Suppressor macrophage (primary cell): ENCODE measurements at places on chromosomes 5 and 9.
A peak's percentile ranks its signal among the peaks of the same experiment; 100 is the strongest.

DNA sequence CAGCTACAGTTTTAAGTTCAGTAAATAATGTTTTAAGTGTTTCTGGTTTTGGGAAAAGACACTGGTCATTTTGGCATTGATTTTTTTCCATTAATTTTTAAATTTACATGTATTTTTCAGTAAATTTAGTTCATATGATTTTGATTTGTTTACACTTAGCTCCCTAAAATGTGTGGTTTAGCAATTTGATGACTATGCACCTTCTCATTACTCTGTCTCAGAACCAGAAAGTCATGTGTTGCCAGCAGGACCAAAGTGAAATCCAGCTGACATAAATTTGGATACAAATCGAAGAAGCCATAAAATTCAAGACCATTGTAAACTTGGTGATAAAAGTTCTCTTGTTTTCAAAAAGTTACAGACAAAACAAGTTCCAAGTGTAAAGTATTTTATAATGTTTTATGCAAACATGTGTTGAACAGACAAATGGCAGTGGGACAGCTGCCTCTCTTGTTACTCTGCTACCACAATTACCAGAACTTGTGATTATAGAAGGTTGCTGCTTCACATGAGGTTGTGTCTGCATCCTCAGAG, 354.8 kb downstream of the NR2F1-AS1 start:
- no peak for DNase-seq

DNA sequence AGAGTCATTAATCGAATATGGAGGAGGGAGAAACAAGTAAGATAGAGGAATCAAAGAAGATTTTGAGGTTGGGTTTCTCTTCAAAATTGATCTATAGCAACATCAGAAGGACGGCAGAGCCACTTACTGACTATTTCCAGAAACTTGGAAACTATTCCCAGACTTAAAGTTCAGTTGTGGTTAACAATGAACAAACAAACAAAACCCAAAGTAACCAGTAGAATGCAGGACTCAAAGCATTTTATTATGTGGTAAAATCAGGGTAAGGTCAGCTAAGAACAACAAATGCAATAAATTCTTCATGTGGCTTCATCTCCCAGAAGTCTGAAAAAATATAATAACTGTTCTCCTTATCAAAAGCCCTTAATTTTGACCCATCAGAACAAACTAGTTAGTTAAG, 54.9 kb upstream of the OSMR start:
- DNase-seq, result no peak

DNA sequence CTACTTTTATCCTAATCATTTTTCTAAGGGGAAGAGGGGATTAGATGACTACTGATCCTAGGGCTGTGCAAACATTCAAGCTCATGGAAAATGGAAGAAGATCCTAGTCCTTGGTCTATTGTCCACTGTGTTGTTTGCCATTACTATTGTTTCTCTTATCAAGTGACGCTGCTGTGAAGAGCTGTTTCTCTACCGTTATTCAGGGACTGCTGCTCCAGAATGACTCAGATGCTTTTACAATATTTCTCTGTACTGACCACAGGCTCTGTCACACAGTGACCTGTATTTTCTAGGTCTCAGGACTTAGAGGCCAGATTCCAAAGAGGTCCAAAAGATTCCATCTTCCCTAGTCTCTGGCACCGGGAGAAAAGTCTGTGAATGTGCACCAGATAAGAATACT, 159.5 kb upstream of the CHD1 start:
- no peak for DNase-seq

DNA sequence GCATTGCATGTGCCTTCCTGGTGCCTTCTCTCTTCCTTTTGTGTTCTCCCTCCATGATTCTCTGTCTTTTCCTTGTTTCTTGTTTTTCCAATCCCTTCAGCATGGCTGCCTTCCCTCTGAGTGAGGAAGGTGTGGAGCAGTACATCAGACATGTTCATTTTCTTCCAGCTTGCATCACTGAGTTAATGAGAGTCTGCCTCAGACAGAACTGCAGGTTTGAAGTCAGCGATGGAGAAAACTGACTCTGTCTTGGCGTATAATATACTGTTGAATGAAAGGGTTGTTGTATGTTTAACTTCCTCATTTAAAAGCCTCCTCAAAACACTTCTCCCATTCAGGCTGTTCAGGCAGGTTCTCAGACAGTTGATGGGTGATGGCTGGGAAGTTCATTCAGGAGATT, 129.3 kb downstream of the KDM4C start:
- DNase-seq, result no peak

DNA sequence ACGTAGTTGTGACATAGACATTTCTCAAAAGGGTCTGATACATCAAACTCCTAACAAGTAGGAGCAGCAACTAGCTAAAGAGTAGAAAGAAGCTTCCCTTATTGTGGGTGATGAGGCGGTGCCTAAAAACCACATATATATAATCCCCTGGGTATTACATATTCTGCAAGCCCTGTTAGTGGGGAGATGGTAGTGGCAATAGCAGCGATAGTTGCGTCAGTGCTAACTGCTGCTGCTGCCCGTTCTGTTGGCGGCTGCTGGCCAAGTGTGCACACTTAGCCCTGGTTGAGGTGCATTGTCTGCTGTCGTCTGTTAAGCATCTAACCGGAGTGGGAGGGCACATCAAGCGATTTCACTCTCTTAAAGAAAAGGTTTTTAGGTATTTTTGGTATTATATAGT, 35.8 kb downstream of the VLDLR start:
- peak; percentile 61 for DNase-seq
